ENCODE measurements at places on chromosomes 2 and 18.
A peak's percentile ranks its signal among the peaks of the same experiment; 100 is the strongest.

GRCh38 chr2:207333599-207334300 is 168.0 kb upstream of the KLF7 start:
- no peak for DNase-seq

DNA sequence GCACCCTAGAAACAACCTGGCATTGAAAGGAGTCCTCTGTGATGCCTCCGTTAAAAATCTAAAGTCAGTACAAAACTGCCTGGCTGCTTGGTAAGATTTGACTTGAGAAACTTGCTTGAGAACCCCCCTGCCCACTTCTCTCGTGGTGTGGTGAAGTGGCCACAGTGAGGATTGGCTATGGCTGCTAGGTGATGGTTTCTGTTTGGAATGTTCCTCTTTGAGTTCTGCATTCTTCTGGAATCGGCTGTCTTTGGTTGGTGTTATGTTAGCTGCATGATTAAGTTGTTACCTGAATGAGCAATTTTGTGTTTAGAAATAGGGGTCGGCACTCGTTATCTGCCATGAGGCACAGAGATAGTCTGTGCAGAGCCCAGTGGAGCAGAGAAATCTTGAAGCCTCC is 21.7 kb upstream of the SAG start:
- DNase-seq, result no peak

DNA sequence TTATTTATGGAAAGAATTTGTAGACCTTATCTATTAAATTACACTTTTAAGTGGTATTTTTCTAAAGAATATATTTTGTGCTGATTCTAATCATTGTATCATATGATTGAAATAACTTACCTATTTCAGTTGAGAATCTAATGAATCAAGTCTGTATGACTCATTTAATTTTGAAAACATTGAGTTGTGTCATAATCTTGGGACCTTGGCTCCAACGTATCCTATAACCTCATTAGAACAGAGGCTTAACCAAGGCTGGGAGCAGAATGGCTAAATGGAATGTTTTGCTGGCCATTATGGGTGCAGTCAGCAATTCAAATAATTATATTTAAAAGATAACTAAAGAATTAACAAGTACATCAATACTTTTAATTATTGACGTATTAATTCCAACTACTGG is 19.6 kb upstream of the GULP1 start:
- no peak for DNase-seq

DNA sequence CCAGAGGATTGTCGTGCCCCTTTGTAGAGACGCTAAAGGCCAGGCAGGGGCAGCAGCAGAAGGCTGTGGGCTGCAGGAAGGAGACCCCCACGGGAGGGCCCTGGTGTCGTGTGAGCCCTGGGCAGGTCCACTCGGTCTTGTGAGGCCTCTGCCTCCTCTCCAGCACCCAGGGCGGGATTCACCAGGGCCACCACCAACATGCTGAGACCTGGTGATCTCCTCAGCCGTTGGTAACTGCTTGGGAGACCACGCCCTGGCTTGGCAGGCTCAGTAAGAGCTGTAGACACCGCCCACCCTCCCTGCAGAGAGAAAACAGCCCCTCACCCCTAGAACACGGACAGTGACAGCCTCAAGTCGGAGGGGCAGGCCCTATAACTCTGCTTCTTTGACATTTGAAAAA is 21.1 kb downstream of the MBP start:
- no peak for DNase-seq

DNA sequence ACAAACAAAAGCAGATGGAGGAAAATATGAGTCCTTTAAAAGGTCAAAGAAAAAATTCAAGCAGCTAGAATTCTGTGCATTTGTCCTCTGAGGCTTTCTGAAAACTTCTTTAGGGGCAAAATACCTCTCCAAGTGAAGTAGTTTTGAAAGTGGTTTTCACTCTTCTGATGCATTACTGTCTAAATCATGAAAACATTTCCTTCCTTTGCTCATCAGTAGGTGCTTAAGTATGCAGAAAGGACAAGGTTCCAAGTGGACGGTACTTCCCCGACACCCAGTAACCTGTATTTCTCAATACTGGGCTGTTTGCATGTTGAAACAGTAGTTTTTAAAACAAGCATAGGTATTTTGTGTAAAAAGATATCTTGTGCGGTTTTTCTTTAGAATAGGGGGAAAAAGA is 189.1 kb upstream of the ERBB4 start:
- DNase-seq, result no peak

- DNase-seq, result no peak
Observed at GRCh38 chr2:165113414-165113813, 90.4 kb downstream of the SCN3A start.

GRCh38 chr2:187574969-187575750 is 20.9 kb upstream of the TFPI start:
- DNase-seq, result no peak

GRCh38 chr18:21911551-21911950 is 171.0 kb downstream of the MIB1 start:
- DNase-seq, result no peak

DNA sequence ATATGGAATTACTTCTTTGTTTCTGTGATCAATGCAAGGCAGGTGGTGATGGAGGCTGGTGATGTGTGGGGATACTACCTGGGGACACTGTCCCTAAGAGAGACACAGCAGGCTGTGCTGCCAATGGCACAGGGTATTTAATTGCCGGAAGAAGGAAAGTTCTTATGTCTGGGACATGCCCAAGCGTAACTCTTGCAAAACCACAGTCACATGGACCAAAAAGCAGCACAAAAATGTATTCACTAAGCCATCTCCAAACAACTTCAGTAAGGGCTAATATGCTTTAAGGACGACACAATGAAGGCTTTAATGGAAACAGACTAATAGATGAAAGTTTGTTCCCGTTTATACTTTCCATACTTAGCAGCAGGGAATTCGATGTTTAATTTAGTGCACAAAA is 49.7 kb upstream of the AP1S3 start:
- DNase-seq, result no peak

GRCh38 chr2:16487686-16488085 is 177.9 kb downstream of the CYRIA start:
- no peak for DNase-seq

GRCh38 chr2:178908810-178909209 is 101.6 kb upstream of the TTN start:
- DNase-seq, result no peak

- DNase-seq, result no peak
Observed at GRCh38 chr2:12442476-12442847, 274.3 kb upstream of the TRIB2 start.

DNA sequence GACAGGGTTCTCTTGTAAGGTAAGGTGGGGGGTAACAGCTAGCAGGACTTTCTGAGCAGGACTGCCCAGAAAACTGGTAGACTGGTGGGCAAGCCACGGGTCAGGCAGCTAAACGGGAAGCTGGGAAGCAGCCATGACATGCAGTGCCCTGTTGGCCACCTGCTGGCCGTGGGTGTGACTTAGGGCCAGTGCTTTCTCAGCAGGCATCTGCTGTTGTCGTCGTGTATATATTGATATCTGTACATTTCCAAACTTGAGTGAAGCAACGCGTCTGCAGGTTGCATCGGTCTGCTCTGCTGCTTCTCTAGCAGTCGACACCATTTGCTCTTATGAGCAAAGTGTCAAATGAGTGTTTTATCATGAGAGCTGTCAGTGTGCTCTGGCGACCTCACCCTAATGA is 31.0 kb downstream of the COA5 start:
- no peak for DNase-seq

DNA sequence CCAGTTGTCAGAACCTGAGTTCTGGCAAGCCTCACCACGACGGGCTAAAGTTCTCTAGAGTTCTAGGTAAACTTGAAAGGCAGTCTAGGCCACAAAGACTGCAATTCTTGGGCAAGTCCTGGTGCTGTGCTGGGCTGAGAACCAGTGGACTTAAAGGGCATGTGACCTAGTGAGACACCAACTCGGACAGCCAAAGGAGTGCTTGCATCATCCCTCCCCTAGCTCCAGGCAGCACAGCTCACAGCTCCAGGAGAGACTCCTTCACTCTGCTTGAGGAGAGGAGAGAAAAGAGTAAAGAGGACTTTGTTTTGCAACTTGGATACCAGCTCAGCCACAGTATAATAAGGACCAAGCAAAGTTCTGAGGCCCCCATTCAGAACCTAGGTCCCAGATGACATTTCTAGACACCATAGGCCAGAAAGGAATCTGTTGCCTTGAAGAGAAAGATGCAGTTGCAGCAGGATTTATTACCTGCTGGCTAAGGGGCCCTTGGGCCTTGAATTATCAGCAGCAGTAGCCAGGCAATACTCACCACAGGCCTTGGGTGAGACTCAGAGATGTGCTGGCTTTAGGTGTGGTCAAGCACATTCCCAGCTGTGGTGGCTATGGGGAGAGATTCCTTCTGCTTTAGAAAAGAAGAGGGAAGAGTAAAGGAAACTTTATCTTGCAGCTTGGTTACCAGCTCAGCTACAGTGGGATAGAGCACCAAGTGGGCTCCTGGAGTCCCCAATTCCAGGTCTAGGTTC is 51.8 kb downstream of the UPP2 start:
- DNase-seq, result no peak

GRCh38 chr2:207071820-207072219 is 93.9 kb downstream of the KLF7 start:
- no peak for DNase-seq

GRCh38 chr18:23134780-23135549 is at the start of gene CABLES1:
Gene CABLES1 (plus strand): TSS chr18:23135485. CDS start chr18:23135763, 278 bp downstream.
- peak; percentile 11 for DNase-seq

GRCh38 chr2:233456111-233456510 is 101.8 kb downstream of the DGKD start:
- no peak for DNase-seq

DNA sequence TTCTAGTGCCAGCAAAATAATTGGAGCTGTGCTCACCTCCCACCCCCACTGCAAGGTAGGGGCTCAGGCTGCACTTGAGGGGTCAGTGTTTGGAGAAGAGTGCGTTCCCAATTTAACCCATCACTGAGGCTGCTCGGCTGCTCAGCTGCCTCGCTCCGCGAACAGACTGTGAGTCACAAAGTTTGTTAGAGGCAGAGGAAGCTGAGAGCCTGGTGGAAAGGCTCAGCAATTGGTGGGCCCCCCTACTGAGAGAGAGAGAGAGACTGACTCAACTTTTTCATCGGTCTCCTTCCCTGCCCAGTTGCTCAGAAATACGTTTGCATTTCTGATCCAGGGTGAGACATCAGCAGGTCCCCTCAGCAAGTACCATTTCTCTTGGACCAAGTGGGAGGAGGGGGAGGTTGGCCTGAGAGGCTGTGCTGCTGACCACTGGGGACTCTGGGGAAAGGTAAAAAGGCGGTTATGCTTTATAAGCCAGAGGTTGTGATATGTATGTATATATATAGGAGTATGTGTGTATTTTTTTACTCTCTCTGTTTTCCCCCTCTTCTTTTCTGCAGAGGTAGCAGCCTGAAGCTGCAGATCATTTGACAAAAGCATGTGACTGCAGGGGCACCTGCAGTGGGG is 1.5 kb downstream of the EFR3B start:
- peak; percentile 43 for DNase-seq

DNA sequence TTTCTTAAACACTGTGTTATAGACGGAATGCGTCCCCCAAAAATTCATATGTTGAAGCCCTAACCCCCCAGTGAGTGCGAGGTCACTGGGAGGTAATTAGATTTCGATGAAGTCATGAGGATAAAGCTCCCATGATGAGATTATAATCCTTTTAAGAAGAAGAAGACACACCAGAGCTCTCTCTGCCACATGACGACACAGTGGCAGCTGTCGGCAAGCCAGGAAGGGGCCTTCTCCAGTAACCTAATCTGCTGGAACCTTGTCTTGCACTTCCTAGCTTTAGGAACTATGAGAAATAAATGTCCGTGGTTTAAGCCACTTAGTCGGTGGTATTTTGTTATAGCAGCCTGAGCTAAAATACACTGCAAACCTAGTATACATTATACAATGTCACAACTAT is 12.3 kb downstream of the TMEM237 start:
- DNase-seq, result no peak

- DNase-seq, result no peak
Observed at GRCh38 chr2:75555701-75556100, 5.0 kb downstream of the EVA1A start.

GRCh38 chr2:52821631-52822030 is 946.0 kb upstream of the CHAC2 start:
- no peak for DNase-seq

DNA sequence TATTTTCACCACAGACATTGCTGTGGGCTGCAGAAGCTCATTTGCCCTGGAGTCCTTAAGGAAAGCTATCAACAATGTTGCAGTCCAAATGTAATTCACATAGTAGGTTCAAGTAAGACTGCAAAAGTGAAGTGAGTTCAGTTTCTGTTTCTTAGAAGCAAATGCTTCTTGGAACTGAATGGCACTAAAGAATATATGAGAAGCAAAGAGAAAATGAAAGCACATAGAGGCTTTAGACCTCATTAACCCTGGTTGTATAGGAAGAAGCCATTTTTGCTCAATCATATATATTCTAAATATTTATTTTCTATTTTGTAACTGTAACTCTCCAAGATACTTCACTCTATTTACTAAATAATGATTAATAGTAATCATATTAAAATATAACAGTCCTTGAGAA is 292.0 kb downstream of the ZNF804A start:
- DNase-seq, result no peak

- DNase-seq, result no peak
Observed at GRCh38 chr2:146503366-146503765, 1341.5 kb upstream of the ACVR2A start.

GRCh38 chr18:38698088-38698487 is 1132.5 kb upstream of the CELF4 start:
- no peak for DNase-seq

DNA sequence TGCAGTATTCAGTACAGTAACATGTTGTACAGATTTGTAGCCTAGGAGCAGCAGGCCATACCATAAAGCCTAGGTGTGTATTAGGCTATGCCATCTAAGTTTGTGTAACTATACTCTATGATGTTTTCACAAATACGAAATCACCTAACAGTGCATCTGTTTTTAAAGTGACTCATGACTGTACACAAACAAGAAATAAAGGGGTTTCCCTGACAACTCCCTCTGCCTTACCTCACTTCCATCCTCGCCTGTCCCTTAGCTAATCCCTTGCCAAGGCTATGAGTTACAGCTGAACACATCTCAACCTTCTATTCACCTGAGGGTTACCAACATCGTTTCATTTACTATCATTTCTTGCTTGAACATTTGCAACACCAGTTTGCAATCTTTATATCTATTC is 78.6 kb upstream of the RPRM start:
- DNase-seq, result no peak
